ENCODE measurements at places on chromosomes 7 and 10.

GRCh38 chr7:69665369-69665768, 67.1 kb downstream of the AUTS2 start:
- no peak for DNase-seq

GRCh38 chr7:21611129-21611528, 68.3 kb downstream of the DNAH11 start:
- no peak for DNase-seq

DNA sequence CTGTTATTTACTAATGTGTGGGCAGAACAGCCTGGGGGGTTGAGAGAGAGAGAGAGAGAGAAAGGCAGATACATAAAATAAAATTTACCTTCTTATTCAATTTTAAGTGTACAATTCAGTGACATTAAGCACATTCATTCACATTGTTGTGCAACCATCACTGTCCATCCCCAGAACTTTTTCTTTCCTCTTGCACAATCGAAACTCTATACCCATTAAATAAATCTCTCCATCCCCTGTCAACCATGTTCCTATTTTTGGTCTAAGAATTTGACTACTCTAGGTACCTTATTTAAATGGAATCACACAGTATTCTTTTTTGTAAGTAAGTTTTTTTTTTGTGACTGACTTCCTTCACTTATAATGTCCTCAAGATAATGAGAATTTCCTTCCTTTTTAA, 181.6 kb downstream of the SND1 start:
- no peak for DNase-seq

DNA sequence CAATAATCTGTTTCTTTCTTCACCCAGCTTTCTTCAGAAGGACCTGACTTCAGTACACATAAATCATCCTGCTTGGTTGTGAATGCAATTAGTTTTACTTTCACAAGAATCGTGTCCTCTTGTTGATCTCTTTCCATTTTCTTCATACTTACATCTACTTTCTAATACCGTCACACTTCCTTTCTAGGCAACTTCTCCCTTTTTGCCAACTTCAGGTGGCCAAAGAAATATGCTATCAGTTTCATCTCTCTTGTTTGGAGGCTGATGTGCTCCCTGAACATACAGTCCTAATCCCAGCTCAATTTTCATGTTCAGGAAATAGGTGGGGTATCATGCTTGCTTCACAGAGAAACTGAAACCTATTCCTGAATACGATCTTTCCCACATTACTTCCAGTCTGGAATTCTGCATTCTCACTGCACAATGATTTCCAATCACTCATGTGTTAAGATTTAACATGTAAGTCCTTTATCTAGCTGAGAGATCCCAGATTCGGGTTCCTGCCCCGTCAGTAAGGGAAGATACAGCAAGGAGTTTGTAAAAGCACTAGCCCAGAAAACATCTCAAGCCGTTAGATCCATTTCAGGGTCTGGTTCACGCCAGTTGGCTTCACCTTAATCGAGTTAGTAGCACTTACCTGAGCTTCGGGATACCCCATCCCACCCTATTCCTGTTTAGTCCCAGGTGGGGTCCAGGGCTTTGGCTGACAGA, 994 bp downstream of the SLC25A28 start:
- no peak for DNase-seq
